ENCODE measurements at places on chromosomes 13 and 19.

- DNase-seq = peak; percentile 35
These were observed 287.0 kb downstream of the DCT start for GRCh38 chr13:94192431-94192975.

DNA sequence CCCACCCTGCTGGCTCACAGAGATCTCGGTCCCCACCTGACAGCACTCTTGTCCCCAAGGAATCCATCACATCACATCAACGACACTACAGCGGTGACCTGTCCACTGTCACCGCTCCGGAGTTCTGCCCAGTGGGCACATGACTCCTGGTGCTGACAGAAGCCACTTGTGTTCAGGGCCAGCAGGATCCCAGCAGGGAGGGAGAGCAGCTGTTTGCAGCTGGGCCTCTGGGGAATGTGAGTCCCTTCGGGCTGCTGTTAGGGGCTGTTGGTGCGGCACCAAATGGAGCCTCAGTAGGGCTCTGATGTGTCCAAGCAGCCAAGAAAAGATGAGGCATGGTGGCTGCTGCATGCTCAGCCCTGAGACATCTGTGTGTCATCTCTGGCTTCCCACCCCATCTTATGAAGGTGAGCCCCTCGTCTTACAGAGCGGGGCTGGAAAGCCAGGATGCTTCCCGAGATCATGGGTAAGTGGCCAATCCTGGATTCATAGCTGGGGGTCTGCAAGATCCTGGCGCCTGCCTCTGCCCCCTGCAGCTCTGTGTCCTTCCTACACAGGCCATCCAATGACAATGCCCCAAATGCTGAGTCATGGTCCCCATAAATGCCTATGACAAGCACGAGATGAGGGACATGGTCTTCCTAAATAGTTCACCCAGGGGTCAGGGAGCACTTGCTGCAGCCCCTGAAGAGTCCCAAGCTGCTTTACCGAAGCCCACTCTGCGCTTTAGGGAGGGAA, 56.0 kb downstream of the F2RL3 start:
- DNase-seq = no peak

- peak; percentile 77 for DNase-seq
These were observed 22.3 kb upstream of the XPO4 start for GRCh38 chr13:20924758-20925394.

GRCh38 chr13:79483086-79483706, 2.2 kb downstream of the NDFIP2 start:
- peak; percentile 93 for DNase-seq

DNA sequence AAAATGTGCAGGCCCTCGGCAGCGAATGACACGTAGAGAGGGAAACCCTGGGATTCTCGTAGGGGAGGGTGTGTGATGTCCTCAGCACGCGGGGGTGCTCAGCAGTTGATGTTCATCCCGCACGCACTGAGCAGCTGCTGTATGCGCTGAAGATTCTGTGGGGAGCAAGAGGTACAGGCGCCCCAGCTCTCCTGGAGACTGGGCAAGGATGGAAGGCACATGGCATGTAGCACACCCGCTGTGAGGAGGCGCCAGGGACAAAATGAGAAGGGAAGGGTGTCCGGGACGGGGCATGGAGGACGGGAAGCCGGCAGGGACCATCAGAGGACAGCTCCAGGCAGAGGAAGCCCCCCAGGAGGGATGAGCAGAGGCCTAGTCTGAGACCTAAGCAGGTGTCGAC, 15.4 kb downstream of the ATP11A start:
- DNase-seq = no peak

- DNase-seq = no peak
These were observed 24.7 kb downstream of the PPP1R37 start for GRCh38 chr19:45117671-45118070.

DNA sequence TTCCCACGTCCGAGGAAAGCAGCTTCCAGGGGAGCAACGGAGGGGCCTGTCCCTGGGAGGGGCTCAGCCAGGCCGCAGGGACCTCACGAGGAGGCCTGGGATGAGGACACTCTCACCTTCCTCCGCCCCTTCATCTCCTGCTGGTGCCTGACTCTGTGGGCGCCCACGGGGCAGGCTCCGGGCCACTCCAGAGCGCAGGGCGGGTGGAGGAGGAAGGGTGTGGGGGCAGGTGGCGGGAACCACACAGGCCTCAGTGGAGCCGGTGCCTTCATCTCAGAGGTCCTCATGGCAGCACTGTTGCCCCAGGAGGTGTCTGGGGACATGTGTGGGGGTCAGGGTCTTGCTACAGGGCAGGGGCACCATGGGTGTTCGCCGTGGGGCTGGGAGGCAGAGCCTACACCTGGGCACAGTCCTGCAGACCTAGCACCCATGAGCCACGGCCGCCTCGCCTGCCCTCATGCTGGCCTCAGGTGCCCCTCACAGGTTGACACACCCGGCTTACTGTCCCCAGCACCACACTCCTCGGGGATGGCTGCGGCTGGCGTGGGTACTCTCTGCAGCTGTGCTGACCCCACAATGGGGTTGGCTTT, 10.1 kb upstream of the TMEM255B start:
- DNase-seq = no peak

- peak; percentile 23 for DNase-seq
These were observed 7.8 kb downstream of the DIAPH3 start for GRCh38 chr13:60155978-60156377.

- no peak for DNase-seq
These were observed 65.7 kb downstream of the SLC7A1 start for GRCh38 chr13:29529754-29530153.

- no peak for DNase-seq
These were observed 552.3 kb upstream of the ARGLU1 start for GRCh38 chr13:107119989-107120881.

DNA sequence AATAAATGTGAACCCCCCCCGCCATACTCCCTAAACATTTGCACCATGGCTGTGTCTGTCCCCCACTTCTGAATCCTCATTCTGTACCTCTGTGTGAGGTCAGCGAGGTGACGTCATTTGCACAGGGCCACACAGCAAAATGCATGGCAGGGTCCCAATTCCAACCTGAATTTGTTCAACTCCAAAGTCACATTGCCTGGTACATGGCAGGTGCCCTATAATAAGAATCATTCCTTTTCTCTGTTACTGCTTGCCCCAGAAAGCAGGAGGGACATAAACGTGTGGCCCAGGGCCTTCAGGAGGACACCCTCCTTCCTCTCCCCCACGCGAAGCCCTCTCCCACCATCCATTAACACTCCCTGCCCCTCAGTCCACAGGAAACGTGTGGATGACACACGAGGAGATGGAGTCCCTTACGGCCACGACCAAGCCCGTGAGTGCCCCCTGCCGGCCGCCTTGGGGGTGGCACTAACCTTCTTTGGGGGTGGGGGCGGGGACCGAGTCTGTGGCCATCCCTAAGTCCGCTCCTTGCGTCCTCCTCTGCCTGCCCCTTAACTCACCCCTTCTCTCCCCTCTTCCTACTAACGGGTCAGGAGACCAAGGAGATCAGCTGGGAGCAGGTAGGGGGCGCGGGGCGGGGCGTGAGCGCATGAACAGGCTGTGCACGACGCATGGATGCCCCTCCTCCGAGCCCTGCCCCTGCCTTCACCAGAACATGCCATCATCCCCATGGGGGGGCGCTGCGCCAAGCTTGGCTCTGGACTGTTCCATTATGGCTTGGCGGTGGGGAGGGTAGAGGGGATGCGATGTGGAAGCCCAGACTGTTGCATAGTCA, 9.4 kb downstream of the HRC start:
- DNase-seq = peak; percentile 85

GRCh38 chr13:80802946-80803345, 462.0 kb upstream of the SPRY2 start:
- no peak for DNase-seq

DNA sequence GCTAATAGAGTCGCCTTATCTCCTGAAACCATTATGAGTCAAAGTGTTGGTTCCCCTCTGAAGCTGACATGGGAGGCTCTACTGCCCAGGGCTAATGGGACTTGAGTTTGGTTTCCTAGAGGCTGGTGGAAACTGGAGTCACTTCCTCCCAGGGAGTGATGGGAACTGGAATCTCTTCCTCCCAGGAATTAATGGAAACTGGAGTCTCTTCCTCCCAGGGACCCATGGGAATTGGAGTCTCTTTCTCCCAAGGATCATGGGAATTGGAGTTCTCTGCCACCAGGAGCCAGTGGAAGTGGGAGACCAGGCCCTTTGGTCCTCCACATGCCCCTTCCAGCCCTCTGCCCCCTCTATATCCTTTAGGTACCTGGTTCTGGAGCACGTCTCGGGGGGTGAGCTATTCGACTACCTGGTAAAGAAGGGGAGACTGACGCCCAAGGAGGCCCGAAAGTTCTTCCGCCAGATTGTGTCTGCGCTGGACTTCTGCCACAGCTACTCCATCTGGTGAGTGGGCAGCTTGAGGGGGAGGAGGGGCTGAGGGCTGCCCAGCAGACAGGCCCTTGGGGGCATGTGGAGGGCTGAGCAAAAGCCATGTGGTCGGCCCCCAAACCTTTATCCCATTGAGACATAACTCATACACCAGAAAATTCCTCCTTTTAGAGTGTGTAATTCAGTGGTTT, 5.5 kb downstream of the BRSK1 start:
- DNase-seq = peak; percentile 12

DNA sequence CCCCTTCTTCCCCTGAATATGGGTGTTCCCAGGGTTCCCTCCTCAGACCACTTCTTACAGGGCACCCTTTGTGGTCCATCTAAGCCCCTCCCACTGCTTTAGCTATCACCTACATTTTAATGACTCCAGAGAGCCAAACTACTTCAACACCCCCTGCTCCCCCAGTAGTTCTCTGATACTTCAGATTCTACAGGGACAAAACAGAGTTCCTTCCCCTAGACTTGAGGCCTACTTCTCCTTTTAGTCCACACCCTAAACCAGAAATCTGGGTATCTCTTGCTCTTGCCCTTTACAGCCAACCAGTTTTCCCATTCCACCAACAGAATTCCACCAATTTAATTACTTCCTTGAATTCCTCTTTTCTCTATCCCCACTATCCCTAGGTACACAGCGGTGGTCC, 107.2 kb downstream of the KCNRG start:
- DNase-seq = no peak

GRCh38 chr13:99830931-99831330, 140.6 kb downstream of the ZIC5 start:
- no peak for DNase-seq

DNA sequence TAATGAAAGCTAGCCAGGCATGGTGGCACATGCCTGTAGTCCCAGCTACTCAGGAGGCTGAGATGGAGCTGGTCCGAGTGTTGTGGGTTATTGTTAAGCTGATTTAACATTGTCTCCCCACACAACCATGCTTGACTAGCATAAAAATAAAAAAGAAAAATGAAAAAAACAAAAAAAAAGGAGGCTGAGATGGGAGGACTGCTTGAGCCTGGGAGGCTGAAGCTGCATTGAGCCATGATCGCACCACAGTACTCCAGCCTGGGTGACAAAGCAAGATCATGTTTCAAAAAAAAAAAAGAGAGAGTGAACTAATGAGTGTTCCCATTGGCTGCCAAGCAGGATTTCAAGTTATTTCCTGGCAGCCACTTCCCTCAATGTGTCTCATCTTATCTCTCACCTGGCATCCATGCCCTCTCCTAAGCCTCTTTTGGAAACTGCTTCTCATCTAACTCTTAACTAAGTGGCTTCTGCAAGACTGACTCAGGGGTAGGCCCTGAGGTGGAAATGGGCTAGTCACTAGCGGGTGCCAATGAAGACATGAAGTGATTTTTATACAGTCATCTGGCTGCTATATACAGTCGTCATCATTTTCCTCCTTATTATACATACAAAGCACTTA, 4.9 kb downstream of the THAP8 start:
- no peak for DNase-seq

DNA sequence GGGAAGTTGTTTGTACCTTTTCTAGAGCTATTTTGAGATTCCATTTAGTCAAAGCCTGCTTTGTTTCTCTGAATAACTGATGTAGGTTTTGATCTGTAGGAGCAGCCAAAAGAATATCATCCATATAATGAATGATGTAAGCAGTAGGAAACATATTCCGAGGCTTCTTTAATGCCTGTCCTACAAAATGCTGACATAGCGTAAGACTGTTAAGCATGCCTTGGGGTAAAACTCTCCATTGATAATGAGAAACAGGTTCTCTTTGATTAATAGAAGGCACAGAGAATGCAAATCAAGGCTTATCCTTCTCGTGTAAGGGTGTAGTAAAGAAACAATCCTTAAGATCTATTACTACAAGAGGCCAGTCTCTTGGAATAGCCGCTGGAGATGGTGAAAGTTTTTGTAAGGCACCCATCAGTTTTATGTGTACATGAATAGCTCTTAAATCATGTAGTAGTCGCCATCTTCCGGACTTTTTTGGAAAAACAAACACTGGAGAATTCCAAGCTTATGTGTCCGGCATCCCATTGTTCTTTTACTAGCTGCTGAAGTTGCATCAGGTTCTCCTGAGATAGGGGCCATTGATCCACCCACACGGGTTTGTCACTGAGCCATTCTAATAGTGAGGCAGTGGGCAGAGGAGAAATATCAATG, 13.5 kb downstream of the FPR3 start:
- DNase-seq = peak; percentile 58

- no peak for DNase-seq
These were observed 16.3 kb downstream of the MPND start for GRCh38 chr19:4359627-4360000.

DNA sequence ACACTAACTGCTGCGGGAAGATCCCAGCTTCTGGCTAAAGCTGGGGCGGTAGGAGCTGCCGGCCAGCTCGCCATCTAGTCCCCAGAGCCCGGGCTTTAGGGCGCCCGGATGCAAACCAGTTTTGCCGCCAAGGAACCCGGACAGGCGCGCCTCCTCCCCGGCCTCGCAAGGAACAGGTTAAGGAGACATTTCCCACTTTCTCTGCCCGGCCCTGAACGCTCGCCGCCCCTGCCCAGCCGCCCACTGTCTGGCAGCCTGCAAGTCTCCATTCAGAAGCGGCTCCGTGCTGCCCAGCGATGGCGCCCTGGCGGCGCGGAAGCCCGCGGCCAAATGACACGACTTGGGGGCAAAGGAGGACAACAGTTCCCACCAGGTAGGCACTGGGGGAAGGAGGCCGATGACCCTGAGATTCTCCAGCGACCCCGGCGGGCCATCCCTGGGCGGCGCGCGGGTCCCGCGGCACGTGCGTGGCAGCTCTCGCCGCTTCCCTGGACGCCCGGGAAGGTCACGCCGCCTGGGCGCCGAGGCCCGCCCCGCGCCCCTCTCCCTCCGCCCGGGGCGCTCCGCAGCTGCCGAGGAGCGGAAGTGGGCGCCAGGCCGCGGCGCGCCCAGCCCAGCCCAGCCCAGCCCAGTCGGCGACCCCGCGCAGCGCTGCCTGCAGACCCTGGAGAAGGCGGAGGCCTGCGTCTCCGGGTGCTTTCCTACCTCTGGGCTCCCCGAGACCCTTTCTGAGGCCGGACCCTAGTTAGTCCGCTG, 42.2 kb upstream of the HNRNPA1L2 start:
- no peak for DNase-seq

All from fibroblast of skin of scalp (primary cell).